ENCODE measurements at places on chromosomes 6 and 20.

- DNase-seq, result no peak
These were observed 204.8 kb downstream of the THBS2 start for GRCh38 chr6:169048865-169049205.

DNA sequence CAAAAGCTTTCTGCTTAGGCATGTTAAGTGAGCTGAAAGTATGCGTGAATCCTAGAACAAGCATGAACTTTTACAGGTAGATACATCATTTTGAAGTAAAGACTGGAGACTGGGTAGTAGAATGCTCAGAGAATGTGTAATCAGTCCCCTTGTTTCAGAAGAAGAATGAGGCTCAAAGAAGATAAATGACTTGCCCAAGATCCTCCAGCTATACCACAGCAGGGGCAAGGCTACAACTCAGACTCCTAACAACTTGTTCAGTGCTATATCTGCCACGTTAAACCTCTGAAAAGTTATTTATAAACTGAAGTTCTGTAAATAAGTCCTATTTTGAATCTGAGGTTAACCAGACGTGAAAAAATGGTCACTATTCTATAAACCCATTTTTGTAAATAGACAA, 2.9 kb downstream of the RIPOR2 start:
- no peak for DNase-seq

- no peak for DNase-seq
These were observed 65.2 kb downstream of the STX11 start for GRCh38 chr6:144215402-144215931.

- no peak for DNase-seq
These were observed 505.9 kb upstream of the SYNCRIP start for GRCh38 chr6:86148586-86148985.

DNA sequence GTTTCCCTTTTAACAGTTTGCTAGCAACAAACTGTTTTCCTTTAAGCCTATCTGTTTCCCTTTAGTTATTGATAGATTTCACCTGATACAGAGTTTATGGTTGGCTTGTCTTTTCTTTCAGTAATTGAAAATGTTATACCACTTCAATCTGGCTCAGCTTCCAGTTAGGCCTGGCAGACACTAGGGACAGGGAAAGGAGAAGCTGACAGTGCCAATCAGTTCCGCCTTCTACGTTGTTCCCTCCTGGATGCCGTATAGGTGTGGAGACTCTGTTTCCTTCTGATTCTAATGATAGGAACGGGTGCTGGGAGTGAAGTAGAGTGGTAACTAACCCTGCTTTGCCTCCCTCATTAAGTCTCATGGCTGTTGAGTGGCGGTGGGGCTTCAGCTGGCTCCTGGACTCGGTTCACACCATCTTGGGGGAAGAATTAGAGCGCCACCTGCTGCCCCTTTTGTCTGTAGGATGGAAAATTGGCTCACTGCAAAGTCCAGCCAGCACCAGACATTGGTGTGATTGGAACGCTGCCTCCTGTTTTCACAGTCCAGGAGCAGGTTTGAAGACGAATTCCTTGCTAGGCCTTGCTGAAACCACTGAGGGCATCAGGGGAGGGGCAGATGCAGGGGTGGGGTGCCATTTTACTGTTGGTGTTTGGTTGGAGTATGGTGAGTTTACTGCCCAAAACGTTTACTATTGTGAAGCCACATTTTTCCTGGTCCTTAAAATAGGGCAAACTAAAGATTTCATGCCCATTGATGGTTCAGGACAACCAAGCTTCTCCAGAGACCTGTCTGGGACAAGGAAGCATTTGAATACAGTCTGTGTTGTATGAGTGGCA, 1729.5 kb downstream of the GRIK2 start:
- DNase-seq, result no peak
